Right forelimb (tissue), 1 donor: ENCODE measurements at places on chromosomes 3 and 15.

DNA sequence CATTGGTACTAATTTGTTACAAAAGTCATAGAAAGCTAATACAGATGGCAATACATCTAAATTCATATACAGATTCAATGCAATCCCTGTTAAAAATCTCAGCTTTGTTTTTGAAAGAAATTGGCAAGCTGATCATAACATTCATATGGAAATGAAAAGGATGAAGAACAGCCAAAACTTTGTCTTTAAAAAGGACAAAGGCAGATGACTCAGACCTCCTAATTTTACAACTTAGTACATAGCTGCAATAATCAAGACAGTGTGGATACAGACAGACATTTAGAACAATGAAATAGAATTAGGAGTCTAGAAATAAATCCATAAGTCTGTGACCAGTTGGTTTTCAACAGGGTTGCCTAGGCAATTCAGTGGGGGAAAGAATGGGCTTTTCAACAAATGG, 63.3 kb downstream of the AQP9 start:
- DNase-seq, result no peak

DNA sequence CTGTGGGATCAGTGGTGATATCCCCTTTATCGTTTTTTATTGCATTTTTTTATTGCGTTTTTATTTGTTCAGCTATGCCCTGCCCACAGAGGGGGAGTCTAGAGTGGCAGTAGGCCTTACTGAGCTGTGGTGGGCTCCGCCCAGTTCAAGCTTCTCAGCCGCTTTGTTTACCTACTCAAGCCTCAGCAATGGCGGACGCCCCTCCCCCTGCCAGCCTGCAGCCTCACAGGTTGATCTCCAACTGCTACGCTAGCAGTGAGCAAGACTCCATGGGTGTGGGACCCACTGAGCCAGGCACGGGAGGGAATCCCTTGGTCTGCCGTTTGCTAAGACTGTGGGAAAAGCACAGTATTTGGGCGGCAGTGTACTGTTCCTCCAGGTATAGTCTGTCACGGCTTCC, 500.6 kb upstream of the MCTP2 start:
- DNase-seq, result no peak

- no peak for DNase-seq
Measured at GRCh38 chr15:26651909-26652308, 121.0 kb downstream of the GABRB3 start.

DNA sequence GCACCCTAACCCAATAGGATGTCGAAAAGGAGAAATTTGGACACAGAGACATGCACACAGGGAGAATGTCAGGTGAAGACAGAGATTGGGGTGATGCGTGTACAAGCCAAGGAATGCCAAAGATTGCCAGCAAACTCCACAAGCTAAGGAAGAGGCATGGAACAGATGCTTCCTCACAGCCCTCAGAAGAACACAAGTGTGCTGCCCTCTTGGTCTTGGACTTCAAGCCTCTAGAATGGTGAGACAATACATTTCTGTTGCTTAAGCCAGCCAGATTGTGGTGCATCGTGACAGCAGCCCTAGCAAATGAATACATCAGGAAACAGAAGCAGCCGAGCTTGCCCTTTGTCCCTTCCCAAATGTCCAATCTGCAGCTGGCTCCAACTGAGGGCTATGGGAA, 23.7 kb upstream of the ARL8B start:
- DNase-seq, result no peak

GRCh38 chr3:125107861-125108567, 52.2 kb upstream of the HEG1 start:
- DNase-seq, result no peak

- no peak for DNase-seq
Measured at GRCh38 chr3:76065964-76066363, 280.6 kb upstream of the ZNF717 start.

DNA sequence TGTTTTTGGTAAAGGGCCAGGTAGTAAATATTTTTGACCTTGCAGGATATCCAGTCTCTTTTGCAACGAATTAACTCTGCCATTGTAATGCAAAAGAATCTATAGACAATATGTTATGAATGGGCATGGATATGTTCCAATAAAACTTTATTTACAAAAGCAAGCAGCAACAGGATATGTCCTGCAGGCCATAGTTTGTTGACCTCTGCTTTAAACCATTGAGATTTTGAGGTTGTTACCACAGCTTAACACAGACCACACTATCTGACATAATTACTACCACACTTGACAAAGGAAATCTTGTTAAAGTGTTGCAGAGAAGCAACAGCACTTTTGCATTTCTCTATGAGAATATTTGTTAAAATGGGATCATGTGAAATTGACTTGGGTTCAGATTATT, 349.3 kb downstream of the ERC2 start:
- no peak for DNase-seq

DNA sequence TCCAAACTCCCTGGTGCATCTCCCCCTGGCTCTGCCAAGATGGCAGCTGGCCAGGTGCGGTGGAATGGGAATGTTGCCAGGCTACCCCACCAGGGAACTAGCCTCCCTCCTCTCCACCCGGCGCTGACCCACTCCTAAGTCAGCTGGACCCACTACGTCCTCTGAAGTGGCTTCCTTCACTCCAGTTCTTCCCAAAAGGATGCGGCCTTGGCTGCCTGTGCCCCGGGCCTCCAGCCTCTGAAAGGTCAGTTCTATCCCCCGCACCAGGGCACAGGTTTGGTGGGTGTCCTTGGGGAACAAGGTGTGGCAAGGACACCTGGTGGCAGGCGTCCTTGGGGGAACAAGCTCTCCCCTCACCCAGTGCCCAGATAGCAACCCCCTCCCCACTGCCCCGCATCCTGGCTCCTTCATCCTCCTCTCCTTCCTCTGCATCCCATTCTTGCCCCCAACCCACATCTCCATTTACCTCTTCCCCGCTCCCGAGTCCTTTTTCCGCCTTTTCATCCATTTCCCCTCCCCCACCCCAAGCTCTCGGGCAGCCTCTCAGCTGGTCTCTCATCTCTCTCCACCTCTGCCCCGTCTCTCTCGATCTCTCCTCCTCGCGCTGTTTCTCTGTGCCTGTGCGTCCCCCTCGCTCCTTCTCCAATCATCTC, 54.0 kb downstream of the LHFPL4 start:
- DNase-seq, result no peak

GRCh38 chr15:69119683-69120395, 40.6 kb upstream of the GLCE start:
- DNase-seq, result no peak

GRCh38 chr15:88586401-88587162, 34.6 kb upstream of the AEN start:
- no peak for DNase-seq

DNA sequence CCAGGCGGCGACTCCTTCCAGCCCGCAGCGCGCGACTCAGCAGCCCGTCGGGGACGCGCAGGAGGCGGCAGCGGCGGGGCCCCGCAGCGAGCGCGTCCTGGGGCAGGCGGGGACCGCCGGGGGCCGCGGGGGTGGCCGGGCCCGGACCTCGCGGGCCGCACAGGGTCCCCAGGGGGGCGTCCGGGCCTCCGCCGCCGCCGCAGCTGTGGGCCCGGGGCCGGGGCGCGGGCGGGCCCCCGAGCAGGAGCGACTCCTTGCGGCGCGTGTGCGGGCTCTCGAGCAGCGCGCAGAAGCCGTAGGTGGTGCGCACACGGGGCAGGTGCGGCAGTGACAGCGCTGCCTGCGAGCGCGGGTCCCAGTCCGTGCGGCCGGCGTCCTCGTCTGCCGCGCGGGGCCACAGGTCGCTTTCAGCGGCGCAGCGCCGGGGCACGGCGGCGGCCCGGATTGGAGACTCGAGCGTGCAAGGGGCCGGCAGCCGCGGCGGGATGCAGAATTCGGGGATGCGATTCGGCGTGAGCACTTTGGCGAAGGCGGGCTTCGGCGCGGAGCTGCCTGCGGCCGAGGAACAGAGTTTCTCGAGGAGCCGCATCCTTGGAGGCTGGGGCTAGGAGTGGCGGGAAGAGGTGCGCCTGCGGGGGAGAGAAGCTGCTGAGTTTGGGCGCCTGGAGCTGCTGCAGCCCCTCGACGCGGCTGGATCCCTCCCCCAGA, 535 bp downstream of the C2CD4B start:
- peak; percentile 50 for DNase-seq

DNA sequence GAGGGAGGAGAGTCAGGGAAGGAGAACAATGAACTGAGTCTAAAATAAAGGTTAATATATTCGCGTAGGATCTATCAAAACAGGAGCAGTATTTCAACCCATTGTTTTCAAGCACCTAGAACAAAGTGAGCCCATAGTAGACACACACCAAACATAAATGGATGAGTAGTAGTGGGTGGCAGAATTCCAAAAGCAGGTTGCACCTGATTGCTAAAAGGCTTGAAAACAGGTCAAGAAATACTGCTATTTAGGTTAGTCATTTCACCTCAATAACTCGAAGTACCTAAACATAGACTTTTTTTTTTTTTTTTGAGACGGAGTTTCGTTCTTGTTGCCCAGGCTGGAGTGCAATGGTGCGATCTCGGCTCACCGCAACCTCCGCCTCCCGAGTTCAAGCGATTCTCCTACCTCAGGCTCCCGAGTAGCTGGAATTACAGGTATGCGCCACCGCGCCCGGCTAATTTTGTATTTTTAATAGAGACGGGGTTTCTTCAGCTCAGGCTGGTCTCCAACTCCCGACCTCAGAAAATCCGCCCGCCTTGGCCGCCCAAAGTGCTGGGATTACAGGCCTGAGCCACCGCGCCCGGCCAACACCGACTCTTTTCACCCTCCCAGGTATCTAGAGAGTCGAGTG, 855 bp upstream of the ABHD5 start:
- DNase-seq, result no peak

- DNase-seq, result no peak
Measured at GRCh38 chr3:30231277-30232141, 374.9 kb upstream of the TGFBR2 start.

DNA sequence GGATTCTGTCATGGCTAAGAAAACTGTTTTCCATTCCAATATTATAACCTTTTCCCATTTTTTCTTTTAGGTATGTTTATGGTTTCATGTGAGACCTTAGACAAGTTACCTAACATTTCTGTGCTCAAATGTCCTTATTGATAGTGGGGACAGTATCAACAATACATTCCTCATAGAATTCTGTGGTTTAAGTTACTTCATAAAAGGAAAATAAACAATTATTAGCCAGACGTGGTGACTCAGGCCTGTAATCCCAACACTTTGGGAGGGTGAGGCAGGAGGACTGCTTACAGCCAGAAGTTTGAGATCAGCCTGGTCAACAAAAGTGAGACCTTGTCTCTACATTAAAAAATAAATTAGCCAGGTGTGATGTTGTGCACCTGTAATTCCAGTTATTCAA, 436.8 kb upstream of the CNTN4 start:
- DNase-seq, result no peak

DNA sequence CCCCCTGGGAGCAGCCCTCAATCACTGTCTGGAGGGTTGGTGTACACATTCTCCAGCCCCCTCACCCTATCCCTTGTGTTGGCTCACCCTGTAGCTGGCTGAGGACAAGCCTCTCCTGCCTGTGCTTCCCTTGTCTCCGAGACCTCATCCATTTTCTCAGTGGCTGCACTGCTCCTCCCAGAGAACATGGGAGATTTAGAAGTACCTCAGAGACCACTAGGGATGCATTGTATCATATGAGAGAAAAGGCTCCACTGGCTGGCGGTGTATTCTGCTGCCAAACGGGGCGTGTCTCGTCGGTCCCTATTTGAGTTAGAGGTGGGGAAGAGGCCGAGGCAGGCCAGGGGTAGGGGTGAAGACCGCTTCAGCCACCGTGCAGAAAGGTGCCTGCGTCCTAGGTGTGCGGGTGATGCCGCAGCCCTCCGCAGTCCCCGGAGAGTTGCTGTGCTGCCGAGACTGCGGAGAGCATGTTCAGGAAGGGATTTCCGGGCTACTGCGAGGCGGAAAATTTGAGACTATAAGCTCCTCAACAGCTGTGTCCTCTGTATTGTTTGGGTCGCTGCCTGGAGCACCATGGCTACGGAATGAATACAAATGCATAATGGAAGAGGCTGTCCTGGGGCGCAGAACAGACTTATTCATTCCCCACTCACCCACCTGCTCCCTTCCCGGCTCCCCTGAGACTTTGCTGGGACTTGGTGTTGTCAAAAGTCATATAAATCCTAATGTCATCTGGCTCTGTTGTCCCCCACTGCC, 43.8 kb downstream of the SPSB4 start:
- peak; percentile 93 for DNase-seq
